Mesothelial cell of epicardium (in vitro differentiated cells): ENCODE measurements at places on chromosomes 6 and 20.
A peak's percentile ranks its signal among the peaks of the same experiment; 100 is the strongest.

DNA sequence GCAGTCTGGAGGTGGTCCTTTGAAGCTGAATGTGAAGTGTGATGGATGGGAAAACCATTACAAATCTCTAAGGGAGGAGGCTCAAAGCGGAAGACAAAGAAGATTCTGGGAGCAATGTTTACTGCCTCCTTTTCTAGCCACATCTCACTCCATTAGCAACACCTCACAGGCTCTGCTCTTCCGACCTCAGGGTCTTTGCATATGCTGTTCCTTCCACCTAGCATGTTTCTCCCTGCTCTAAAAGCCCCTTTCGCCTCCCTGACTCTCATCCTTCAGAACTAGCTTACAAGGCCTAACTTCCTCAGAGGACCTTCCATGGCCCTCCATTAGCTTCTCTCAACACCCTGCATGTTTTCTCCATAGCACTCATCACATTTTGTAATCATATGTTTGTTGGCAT lies 4.6 kb upstream of the TCP11 start:
- no peak overlapping the region for H3K4me3 ChIP-seq
- peaks cover 50% of the 10 kb centered on the region for H3K4me1 ChIP-seq
- H3K36me3 ChIP-seq, result no peaks in the 10 kb centered on the region
- peak overlapping the region; percentile 69 for H3K27ac ChIP-seq
- DNase-seq, result no peak

GRCh38 chr6:116369540-116369939 lies 1.2 kb upstream of the DSE start:
- no peaks in the 10 kb centered on the region for H3K36me3 ChIP-seq

DNA sequence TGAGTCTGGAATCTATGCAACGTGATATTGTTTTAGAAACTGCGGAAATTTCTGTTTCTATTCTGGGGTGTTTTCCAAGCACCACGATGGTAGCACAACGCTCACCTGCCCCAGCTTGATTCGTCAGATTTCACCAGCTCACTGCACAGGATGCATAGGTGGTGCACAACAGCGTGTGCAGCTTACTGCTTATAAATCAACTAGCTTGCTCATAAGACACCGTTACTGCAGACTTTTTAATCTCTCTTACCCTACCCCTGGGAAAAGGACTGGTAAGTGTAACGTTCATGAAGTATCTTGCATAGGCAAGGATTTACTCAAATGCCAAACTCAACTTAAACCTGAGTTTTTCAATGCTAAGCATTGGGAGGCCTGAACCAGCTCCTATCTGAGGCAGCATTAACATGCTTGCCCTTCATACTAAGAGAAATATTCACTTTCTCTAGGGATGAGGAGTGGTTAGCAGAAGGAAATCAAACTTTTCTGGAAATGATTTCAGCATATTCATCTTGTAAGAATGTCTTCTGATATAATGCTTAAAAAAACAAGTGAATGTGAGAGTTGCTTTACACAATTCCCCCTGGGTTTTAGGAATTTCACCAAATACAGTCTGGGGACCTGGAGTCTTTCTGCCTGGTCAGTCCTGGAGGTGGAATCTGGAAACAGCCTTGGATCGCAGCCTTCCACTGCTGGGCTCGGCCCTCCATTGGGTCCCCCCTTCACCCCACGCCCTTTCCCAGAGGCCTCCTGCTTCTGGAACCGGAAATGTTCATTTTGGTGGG lies 100.6 kb downstream of the DACT2 start:
- no peaks in the 10 kb centered on the region for H3K36me3 ChIP-seq
- no peak for DNase-seq
- H3K4me1 ChIP-seq, result peaks cover 9% of the 10 kb centered on the region
- H3K4me3 ChIP-seq, result no peak overlapping the region
- no peak overlapping the region for H3K27ac ChIP-seq
- peaks cover 8% of the 10 kb centered on the region for H3K27me3 ChIP-seq

DNA sequence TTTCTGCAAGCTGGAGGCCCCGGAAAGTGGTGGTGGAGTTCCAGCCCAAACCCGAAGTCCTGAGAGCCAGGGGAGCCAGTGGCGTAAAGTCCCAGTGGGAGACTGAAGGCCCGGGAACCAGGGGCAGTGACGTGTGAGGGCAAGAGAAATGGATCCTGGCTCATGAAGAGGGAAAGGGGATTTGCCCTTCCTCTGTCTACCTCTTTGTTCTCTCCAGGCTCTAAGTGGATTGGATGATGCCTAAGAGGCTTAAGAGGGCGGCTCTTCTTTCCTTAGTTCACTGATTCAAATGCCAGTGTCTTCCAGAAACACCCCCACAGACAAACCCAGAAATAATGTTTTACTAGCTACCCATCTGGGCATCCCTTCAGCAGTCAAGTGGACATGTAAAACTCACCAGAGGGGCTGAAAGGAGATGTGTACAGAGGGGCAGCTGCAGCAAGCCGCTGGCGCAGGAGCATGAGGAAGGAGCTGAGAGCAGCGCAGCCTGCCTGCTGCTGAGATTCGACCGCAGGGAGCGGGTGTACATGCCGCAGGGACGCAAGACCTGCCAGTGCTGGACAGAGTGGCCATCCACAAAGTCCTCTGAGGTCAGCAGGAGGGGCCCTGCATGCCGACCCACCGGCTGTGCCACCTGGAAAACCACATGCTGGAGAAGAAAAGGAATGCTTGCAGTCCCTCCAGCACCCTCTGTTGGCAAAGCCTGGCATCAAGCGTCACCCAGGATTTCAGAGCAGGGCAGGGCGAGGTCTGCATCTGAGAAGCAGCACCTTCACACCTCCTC lies 29.5 kb downstream of the CDYL start:
- no peak for DNase-seq
- no peaks in the 10 kb centered on the region for H3K27me3 ChIP-seq
- no peak overlapping the region for H3K4me3 ChIP-seq
- H3K4me1 ChIP-seq, result peaks cover 35% of the 10 kb centered on the region

DNA sequence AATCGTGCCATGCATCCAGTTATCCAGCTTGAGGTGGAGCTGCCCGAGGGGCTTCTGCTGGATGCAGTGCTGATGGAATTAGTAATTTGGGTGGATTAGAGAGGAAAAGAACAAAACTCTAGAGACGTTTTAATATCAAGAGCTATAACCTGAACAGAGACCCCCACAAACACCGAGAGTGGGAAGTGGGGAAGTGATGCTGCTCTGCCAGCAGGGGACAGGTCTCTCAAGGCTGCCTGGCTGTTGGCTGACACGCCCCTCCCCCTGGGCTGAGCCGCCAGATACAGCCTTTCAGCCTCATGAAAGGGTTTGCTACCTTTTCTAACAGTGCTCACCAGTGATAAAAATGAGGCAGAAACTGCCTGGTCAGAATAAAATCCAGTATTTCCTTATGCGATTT lies 9.6 kb downstream of the LEMD2 start:
- H3K27me3 ChIP-seq, result no peaks in the 10 kb centered on the region
- H3K4me3 ChIP-seq, result no peak overlapping the region
- H3K36me3 ChIP-seq, result peaks cover 47% of the 10 kb centered on the region
- no peak for DNase-seq
- no peak overlapping the region for H3K27ac ChIP-seq

DNA sequence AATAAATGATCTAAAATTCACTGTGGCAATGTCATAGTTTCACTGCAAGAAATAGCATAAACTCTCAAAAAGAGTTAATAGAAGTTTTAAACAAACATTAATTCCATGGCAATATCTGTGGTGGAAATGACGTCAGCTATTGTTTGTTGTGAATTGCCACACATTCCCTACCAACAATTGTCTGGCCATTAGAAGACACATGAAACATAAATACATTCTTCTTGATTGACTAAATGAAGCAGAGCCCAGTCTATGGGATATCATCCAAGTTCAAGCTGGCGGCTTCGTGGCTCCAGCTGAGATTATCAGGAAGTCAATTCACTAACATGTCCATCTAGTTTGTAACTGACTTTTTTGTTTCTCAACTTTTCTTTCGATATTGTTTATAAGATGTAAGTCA lies 369.0 kb downstream of the ARHGAP18 start:
- H3K27ac ChIP-seq, result no peak overlapping the region
- peaks cover 11% of the 10 kb centered on the region for H3K36me3 ChIP-seq
- H3K4me1 ChIP-seq, result no peaks in the 10 kb centered on the region
- H3K4me3 ChIP-seq, result no peak overlapping the region
- DNase-seq, result no peak

DNA sequence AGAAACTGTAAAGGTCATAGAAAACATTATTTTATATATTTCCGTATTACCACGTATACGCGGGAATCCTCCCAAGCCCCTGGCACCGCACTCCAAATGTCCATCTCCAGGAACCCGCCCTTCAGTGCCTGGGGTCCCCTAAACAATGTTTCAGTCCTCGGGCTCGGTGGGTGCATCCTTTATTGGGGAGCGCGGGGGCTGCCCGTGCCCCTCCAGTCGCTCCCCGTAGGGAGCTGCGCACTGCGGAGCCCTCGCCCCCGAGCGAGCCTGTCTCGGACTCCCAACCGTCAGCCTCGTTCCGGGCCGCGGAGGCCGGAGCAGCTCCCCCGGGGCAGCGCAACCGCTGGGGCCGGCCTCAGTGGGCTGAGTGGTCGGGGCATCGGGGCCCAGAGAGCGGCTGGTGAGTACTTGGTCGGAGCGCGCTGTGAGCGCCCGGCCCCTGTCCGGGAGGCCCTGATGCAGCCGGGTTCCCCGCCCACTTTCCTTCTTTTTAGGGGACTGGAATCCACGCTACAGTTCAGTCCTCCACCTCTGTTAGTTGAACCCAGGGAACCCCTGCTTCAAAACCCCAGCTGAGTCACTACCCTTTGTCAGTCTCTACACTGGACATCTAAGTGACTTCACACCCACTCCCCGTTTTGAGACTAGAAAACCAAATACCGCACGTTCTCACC lies at the start of gene DNAH8:
TSS of gene DNAH8 (plus strand) at position 296 of the 674 bp plus-strand sequence. CDS start 7,499 bp downstream, outside the sequence.
- H3K4me1 ChIP-seq, result peaks cover 4% of the 10 kb centered on the region
- peaks cover 3% of the 10 kb centered on the region for H3K36me3 ChIP-seq
- no peak for DNase-seq
- no peak within 1 kb of the TSS for H3K27ac ChIP-seq
- H3K4me3 ChIP-seq, result peak within 1 kb of the TSS; percentile 11
- peaks cover 51% of the 10 kb centered on the region for H3K27me3 ChIP-seq

DNA sequence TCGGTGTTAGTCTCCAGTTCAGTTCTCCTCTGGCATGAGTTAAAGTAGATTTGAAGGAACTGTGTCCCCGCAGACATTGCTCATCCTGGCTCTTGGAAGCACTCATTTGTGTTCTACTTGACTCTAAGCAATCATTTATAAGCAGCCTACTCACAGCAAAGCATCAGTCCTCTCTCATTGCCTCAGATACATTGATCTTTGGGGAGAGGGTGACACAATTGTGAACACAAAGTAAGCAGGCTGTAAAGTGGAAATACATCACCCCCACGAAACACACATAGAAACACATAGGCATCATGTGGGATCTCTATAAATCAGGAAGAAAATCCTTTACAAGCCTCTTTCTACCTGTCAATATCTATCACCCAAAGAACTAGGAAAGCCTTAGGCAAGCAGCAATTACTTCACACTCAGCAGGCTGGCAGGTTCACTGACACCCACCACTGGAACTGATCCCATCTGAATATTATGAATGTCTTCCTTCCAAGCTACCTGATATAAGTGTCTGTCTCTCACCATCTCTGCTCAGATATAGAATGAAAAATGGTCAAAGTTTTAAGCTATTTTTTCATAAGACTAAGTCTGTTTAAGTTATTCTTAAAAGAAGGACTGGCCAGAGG lies 675.8 kb downstream of the HACE1 start:
- no peak overlapping the region for H3K4me3 ChIP-seq
- peaks cover 31% of the 10 kb centered on the region for H3K27me3 ChIP-seq
- no peak for DNase-seq
- H3K4me1 ChIP-seq, result peaks cover 5% of the 10 kb centered on the region
- no peaks in the 10 kb centered on the region for H3K36me3 ChIP-seq
- no peak overlapping the region for H3K27ac ChIP-seq

DNA sequence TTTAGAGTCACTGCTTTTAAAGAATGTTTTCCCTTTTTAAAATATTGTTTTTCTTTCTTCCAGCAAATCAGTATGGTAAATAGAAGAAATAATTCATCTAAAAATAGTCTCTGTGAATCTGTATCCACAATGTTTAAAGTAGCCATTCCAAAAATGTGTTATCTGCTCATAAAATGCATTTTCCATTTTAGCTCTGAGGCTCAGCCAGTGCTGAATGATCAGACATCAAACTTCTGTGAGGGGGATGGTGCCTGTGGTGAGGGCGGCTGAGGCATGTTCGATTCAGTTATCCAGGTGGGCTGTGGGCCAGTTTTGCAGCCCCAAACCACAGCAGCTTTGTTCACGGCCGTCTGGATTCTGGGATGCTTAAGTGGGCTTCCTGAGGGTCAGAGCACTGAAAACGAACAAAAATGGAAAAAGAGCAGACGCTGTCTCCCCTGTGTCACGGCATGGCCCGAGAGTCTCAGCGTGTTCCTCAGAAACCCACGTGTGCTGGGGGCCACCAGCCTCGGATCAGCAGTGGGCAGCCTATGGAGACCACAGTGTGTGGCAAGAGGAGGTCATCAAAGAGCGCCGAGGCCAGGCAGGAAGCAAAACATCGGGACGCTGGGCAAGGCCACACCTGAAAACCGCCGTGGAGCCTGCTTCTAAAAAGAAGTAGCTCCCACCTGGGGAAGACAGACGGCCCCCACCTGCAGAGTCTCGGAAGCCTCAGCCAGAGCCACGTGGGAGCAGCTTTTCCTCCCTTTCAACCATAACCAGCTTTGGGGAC lies 134.9 kb upstream of the THBS2 start:
- H3K4me3 ChIP-seq, result no peak overlapping the region
- no peak for DNase-seq
- H3K4me1 ChIP-seq, result peaks cover 10% of the 10 kb centered on the region
- no peak overlapping the region for H3K27ac ChIP-seq
- H3K36me3 ChIP-seq, result no peaks in the 10 kb centered on the region

DNA sequence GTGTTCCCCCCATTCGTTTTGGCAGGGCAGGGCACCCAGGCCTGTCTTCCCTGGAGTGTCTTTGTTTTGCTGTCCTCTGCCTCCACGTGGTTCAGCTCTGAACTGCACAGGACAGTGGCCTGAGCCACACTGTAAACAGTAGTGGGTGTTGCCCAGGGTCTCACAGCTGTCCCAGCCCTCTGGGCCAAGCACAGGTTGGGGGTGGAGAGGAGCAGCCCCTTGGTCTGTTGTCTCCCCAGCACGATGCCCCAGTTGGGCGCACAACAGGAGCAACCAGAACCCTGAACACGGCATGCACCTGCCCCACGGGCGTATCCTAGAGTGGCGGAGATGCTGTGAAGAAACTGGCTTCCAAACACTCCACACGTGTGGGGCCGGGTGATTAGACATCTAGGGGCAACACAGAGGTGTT lies 14.4 kb downstream of the CCDC167 start:
- peaks cover 8% of the 10 kb centered on the region for H3K4me1 ChIP-seq
- peaks cover 4% of the 10 kb centered on the region for H3K36me3 ChIP-seq
- no peak overlapping the region for H3K4me3 ChIP-seq
- no peaks in the 10 kb centered on the region for H3K27me3 ChIP-seq

GRCh38 chr20:46221256-46221833 lies 87.0 kb downstream of the CDH22 start:
- H3K4me3 ChIP-seq, result no peak overlapping the region
- H3K27me3 ChIP-seq, result peaks cover 54% of the 10 kb centered on the region
- DNase-seq, result no peak
- no peak overlapping the region for H3K27ac ChIP-seq

GRCh38 chr6:139608466-139609261 lies 234.2 kb upstream of the CITED2 start:
- no peak for DNase-seq
- H3K4me1 ChIP-seq, result peaks cover 22% of the 10 kb centered on the region
- H3K36me3 ChIP-seq, result no peaks in the 10 kb centered on the region
- H3K27ac ChIP-seq, result peak overlapping the region; percentile 90

- peaks cover 41% of the 10 kb centered on the region for H3K27me3 ChIP-seq
- no peak for DNase-seq
- no peak overlapping the region for H3K4me3 ChIP-seq
- H3K4me1 ChIP-seq, result no peaks in the 10 kb centered on the region
Measured at GRCh38 chr20:58044931-58045555, 183.4 kb downstream of the ANKRD60 start.

GRCh38 chr20:26169506-26169905 lies 472.9 kb upstream of the ZNF337 start:
- H3K36me3 ChIP-seq, result no peaks in the 10 kb centered on the region
- H3K4me1 ChIP-seq, result peaks cover 31% of the 10 kb centered on the region
- no peak overlapping the region for H3K27ac ChIP-seq
- no peaks in the 10 kb centered on the region for H3K27me3 ChIP-seq
